ENCODE measurements at places on chromosomes 11 and 22.

DNA sequence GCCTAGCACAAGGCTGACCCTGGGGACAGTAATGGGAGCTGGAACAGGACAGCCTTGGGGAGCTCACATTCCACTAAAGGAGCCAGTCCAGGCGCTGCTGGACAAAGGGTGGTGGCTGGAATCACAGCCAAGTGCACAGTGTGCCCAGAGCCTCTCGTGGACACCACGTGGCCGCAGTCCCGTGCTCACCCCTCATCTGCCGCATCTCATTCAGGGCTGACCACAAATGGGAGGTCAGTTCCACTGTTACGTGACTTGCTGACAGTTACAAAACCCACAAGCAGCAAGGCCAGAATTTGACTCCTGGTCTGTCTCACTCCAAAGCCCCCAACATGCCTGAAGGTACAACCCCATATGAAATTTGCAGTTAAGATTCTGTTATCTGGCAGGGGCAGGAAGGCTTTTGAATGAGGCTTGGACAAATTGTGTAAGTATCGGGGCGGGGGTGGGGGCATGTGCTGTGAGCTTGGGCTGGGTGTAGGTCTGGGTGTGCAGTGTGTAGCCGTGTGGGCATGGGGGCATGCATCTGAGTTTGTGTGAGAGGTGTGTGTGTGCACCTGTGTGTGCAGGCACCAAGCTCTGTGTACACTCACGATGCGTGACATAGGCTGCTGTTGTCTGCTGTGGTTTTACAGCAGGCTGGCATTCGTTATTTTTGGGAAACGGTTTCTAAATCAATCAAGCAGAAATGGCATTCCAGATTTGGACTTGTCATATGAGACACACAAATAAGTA, 301.7 kb downstream of the BRD1 start:
- H3K4me1 ChIP-seq: peaks cover 39% of the 10 kb centered on the region
- DNase-seq: no peak
- H3K27me3 ChIP-seq: no peaks in the 10 kb centered on the region
- H3K27ac ChIP-seq: no peak overlapping the region

GRCh38 chr11:131246156-131246555, 124.3 kb upstream of the NTM start:
- no peak overlapping the region for H3K4me3 ChIP-seq
- peaks cover 2% of the 10 kb centered on the region for H3K27me3 ChIP-seq
- H3K36me3 ChIP-seq: no peaks in the 10 kb centered on the region
- H3K4me1 ChIP-seq: peaks cover 5% of the 10 kb centered on the region

DNA sequence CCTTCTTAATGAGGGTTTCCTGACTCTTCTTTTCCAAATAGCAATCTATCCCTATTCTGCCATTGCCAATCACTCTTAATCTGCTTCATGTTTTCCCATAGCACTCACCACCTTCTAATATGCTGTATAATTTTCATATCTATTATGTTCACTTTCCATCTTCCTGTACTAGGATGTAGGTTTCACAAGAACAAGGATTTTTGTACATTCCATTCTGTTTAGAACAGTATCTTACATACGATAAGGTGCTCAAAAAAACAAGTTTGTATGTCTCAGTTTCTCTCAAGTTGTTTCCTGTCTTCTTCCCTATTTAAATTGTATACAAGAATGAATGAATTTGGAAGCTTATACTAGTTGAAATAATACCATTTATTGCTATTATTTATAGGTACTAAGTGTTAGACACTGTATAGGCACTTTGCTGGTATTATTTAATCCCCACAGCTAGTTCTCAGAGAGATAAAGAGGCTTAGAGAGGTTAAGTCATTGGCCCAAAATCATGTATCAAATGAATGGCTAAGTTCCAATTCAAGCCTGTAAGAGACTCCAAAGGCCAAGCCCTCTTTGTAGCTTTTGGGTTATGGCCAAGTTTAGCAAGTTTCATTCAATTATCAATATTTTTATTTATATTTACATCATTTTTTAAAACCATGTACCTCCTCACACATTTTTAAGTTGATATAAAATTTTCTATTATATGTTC, 134.7 kb downstream of the PAX6 start:
- H3K27ac ChIP-seq: no peak overlapping the region
- no peak overlapping the region for H3K4me3 ChIP-seq
- no peaks in the 10 kb centered on the region for H3K4me1 ChIP-seq

DNA sequence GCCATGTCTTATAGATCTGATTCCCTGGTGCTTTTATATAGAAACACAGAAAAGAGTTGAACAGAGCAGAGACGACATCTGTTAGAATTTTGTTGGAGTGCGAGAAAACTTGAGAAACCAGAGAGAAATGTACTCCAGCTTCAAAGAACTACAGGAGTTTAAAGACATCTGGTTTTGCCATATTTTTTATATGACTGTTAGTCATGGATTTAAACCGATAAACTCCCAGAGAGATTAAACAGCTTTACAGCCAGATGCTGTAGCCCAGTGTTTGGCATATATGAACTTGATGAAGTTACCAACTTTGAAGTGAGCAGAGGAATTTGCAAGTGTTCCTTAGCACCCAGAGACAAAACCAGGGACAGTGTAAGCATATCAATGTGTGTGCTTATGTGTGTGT, 1083.1 kb downstream of the LRRC4C start:
- DNase-seq: no peak

DNA sequence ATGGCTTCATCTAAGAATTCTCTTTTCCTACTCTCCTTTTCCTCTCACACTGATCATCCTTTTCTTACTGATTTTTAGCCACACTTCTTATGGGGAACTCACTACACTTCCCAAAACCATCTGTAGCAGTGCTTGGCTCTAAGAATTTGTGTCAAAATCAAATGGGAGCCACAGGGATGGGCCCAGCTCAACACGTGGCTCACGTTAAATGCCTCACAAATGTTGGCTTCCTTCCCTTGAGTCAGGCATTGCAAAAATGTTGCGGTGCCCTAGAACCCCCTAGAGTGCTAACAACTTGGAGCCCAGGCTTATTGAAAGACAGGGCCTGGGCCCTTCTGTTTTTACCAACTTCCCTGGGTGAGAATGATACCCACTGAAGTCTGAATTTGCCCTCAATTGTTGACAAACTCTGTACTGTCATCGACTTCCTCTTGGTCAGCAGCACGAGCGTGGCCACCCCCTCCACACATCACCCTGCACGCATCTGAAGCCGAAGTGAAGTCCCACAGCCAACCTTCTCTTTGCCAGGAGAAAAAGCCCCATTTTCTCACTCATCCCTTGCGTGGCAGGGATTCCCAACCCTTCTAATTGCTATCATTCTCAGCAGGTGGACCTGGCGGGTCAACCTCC, 69.7 kb downstream of the ELFN2 start:
- H3K4me3 ChIP-seq: no peak overlapping the region
- no peaks in the 10 kb centered on the region for H3K27me3 ChIP-seq
- no peaks in the 10 kb centered on the region for H3K4me1 ChIP-seq
- peaks cover 6% of the 10 kb centered on the region for H3K36me3 ChIP-seq
- peak; percentile 56 for DNase-seq

GRCh38 chr22:42720263-42721044, at the start of gene A4GALT:
Gene A4GALT (minus strand): TSS chr22:42720870. CDS start chr22:42693951, 26,919 bp downstream.
- peak within 1 kb of the TSS; percentile 38 for H3K4me3 ChIP-seq
- peaks cover 49% of the 10 kb centered on the region for H3K27me3 ChIP-seq
- H3K36me3 ChIP-seq: no peaks in the 10 kb centered on the region
- H3K4me1 ChIP-seq: peaks cover 12% of the 10 kb centered on the region
- no peak within 1 kb of the TSS for H3K27ac ChIP-seq

DNA sequence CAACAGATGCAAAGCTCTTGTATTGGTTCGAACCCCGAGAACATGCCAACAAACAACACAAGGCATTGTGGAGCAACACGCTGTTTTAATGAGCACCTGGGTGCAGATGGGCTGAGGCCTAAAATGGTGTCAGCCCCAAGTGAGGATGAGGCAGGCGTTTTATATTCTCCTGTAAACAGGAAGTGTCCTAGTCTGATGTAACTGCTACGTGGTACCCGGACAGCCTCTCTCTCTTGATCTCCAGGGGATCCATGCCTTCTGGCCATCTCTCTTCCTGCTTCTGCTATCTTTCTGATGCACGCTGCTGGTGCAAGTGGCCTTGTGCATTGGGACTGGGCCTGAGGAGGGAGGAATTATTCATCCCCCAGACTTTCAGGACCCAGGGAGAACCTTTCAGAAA, 19.4 kb upstream of the VSTM5 start:
- no peaks in the 10 kb centered on the region for H3K27me3 ChIP-seq
- no peak overlapping the region for H3K27ac ChIP-seq
- no peak for DNase-seq
- no peaks in the 10 kb centered on the region for H3K4me1 ChIP-seq
- H3K36me3 ChIP-seq: no peaks in the 10 kb centered on the region

DNA sequence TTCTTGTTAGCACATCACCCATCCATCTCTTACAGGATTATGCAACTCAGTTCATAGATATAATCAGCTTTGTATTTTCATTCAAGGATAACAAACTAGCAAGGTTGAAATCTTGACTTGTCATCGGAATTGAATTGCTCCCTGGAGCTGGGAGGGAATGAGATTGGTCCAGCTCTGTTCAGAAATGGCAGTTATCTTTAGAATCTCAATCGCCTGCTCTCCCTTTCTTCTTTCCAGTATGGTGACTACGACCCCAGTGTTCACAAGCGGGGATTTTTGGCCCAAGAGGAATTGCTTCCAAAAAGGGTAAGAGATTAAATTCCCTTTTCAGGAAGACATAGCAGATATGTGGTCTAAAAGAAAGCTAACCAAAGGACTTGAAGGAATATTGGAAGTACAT, 51.0 kb downstream of the NF2 start:
- H3K36me3 ChIP-seq: peaks cover 7% of the 10 kb centered on the region
- H3K4me1 ChIP-seq: no peaks in the 10 kb centered on the region
- H3K4me3 ChIP-seq: no peak overlapping the region
- no peaks in the 10 kb centered on the region for H3K27me3 ChIP-seq
- no peak overlapping the region for H3K27ac ChIP-seq

- DNase-seq: no peak
- no peak overlapping the region for H3K27ac ChIP-seq
- no peaks in the 10 kb centered on the region for H3K36me3 ChIP-seq
- H3K27me3 ChIP-seq: peaks cover 2% of the 10 kb centered on the region
- no peak overlapping the region for H3K4me3 ChIP-seq
Measured at GRCh38 chr22:44407987-44408828, 89.8 kb downstream of the RTL6 start.

DNA sequence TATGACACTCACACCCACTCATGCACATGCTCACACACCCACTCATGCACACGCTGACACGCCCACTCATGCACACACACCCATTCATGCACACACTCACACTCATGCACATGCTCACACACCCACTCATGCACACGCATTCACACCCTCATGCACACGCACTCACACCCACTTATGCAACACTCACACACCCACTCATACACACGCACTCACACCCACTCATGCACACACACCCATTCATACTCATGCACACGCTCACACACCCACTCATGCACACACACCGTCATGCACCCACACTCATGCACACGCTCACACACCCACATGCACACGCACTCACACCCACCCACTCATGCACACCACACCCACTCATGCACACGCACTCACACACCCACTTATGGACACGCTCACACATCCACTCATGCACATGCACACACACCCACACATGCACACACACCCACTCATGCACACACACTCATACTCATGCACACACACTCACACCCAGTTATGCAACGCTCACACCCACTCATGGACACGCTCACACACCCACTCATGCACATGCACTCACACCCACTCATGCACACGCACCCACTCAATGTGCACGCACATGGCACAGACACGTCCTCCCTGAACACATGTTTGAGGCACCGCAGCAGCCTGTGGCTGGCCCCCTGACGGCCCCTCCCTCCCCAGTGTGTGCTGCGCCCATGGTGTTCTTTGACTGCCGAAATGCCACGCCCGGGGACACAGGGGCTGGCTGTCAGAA, 17.9 kb downstream of the MUC5AC start:
- peaks cover 2% of the 10 kb centered on the region for H3K36me3 ChIP-seq
- DNase-seq: no peak
- no peaks in the 10 kb centered on the region for H3K27me3 ChIP-seq
- H3K4me3 ChIP-seq: no peak overlapping the region

DNA sequence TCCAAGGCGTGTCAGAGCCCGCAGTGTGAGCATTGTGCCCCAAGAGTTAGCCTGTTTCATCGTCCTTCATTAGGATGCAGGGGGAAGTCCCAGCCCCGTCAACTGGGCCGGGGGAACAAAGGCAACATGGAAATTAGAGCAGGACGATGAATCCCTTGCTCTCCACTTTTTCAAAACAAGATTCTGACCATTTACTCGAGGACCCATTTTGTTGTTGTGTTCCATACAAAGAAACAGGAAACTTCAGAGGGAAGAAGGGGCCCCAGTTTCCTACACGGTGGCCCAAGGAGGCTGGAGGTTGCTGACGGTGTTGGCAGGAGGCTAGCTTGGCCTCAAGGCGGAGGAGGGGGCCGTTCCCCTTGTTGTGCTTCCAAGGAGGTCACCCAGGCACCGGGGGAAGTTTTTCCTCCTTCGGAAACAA, 44.0 kb upstream of the SLC1A2 start:
- no peaks in the 10 kb centered on the region for H3K36me3 ChIP-seq
- H3K27ac ChIP-seq: peak overlapping the region; percentile 69
- no peak for DNase-seq
- no peaks in the 10 kb centered on the region for H3K27me3 ChIP-seq
- H3K4me1 ChIP-seq: peaks cover 7% of the 10 kb centered on the region
- H3K4me3 ChIP-seq: no peak overlapping the region

GRCh38 chr22:19510919-19511341, 13.3 kb downstream of the CLDN5 start:
- H3K4me3 ChIP-seq: no peak overlapping the region
- H3K27me3 ChIP-seq: no peaks in the 10 kb centered on the region
- H3K27ac ChIP-seq: no peak overlapping the region
- no peaks in the 10 kb centered on the region for H3K4me1 ChIP-seq
- peaks cover 5% of the 10 kb centered on the region for H3K36me3 ChIP-seq

- peaks cover 15% of the 10 kb centered on the region for H3K4me1 ChIP-seq
- H3K4me3 ChIP-seq: no peak overlapping the region
Measured at GRCh38 chr22:17903564-17904295, 120.6 kb downstream of the MICAL3 start.

- no peaks in the 10 kb centered on the region for H3K27me3 ChIP-seq
- peaks cover 71% of the 10 kb centered on the region for H3K4me1 ChIP-seq
- peaks cover 26% of the 10 kb centered on the region for H3K36me3 ChIP-seq
- peak within 1 kb of the TSS; percentile 99 for H3K27ac ChIP-seq
- H3K4me3 ChIP-seq: peak within 1 kb of the TSS; percentile 64
Measured at GRCh38 chr11:65558002-65558929, at the start of gene LTBP3. Gene LTBP3 (minus strand): TSS chr11:65558359. CDS start chr11:65557959, 400 bp downstream.

GRCh38 chr11:33907421-33907820, 15.5 kb upstream of the LMO2 start:
- no peaks in the 10 kb centered on the region for H3K27me3 ChIP-seq
- H3K4me1 ChIP-seq: peaks cover 11% of the 10 kb centered on the region
- H3K27ac ChIP-seq: no peak overlapping the region
- H3K36me3 ChIP-seq: no peaks in the 10 kb centered on the region

GRCh38 chr11:130947058-130947457, 30.8 kb upstream of the SNX19 start:
- peaks cover 2% of the 10 kb centered on the region for H3K27me3 ChIP-seq
- H3K4me3 ChIP-seq: no peak overlapping the region
- H3K4me1 ChIP-seq: no peaks in the 10 kb centered on the region
- no peak overlapping the region for H3K27ac ChIP-seq

GRCh38 chr11:64208796-64209562, 2.5 kb downstream of the FERMT3 start:
- peaks cover 69% of the 10 kb centered on the region for H3K36me3 ChIP-seq
- no peak overlapping the region for H3K27ac ChIP-seq
- DNase-seq: no peak
- H3K4me1 ChIP-seq: peaks cover 23% of the 10 kb centered on the region
- H3K27me3 ChIP-seq: no peaks in the 10 kb centered on the region
